ENCODE measurements at places on chromosomes 7 and 10. TPM values are rescaled to one million over a fixed set of nuclear protein-coding genes. Genes with fewer than 3 reads are reported as not detected.

Gene RELN
- 0.03 TPM for total RNA-seq

Gene DYDC2
- total RNA-seq = not detected

DNA sequence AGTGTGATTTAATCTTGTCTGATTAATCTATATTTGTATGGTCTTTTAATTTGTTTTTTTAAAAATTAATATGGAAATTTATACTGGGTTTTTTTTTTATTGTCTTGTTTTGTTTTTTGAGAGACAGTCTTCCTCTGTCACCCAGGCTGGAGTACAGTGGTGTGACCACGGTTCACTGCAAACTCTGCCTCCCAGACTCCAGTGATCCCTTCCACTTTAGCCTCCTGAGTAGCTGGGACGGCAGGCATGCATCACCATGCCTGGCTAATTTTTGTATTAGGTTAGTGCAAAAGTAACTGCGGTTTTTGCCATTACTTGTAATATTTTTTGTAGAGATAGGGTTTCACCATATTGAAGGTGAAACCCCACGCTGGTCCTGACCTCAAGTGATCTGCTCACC is 73.1 kb downstream of the TET1 start:
- no peak for DNase-seq
- H3K36me3 ChIP-seq = peaks cover 16% of the 10 kb centered on the region

Gene GPR37
- total RNA-seq = not detected

- H3K27me3 ChIP-seq = peaks cover 8% of the 10 kb centered on the region
- 0 out of 2 replicates have a peak, but pooled peaks cover 3% of the 10 kb centered on the region for H3K36me3 ChIP-seq
- H3K4me3 ChIP-seq = no peak overlapping the region
- peak; percentile 85 for DNase-seq
Measured at GRCh38 chr7:137642472-137642871, 204.3 kb downstream of the DGKI start.

GRCh38 chr10:123555616-123556015 is 110.5 kb upstream of the GPR26 start:
- peaks cover 10% of the 10 kb centered on the region for H3K27me3 ChIP-seq
- no peak overlapping the region for H3K4me3 ChIP-seq
- no peaks in the 10 kb centered on the region for H3K4me1 ChIP-seq
- no peak overlapping the region for H3K27ac ChIP-seq
- no peaks in the 10 kb centered on the region for H3K36me3 ChIP-seq

Gene PLXDC2
- 0.28 TPM for total RNA-seq

- H3K4me1 ChIP-seq = peaks cover 12% of the 10 kb centered on the region
- H3K27ac ChIP-seq = no peak overlapping the region
- H3K27me3 ChIP-seq = peaks cover 20% of the 10 kb centered on the region
- no peaks in the 10 kb centered on the region for H3K36me3 ChIP-seq
- DNase-seq = no peak
Measured at GRCh38 chr10:84261236-84261915, 16.5 kb downstream of the RGR start.

GRCh38 chr10:15420858-15421257 is 49.8 kb upstream of the FAM171A1 start:
- H3K4me3 ChIP-seq = no peak overlapping the region
- H3K27me3 ChIP-seq = peaks cover 9% of the 10 kb centered on the region
- no peaks in the 10 kb centered on the region for H3K4me1 ChIP-seq
- peaks cover 5% of the 10 kb centered on the region for H3K36me3 ChIP-seq
- H3K27ac ChIP-seq = no peak overlapping the region

Gene ADAM12
- 7.5 TPM for total RNA-seq

Gene FBXL13
- 0.55 TPM for total RNA-seq

Gene SPDYE2
- not detected for total RNA-seq

DNA sequence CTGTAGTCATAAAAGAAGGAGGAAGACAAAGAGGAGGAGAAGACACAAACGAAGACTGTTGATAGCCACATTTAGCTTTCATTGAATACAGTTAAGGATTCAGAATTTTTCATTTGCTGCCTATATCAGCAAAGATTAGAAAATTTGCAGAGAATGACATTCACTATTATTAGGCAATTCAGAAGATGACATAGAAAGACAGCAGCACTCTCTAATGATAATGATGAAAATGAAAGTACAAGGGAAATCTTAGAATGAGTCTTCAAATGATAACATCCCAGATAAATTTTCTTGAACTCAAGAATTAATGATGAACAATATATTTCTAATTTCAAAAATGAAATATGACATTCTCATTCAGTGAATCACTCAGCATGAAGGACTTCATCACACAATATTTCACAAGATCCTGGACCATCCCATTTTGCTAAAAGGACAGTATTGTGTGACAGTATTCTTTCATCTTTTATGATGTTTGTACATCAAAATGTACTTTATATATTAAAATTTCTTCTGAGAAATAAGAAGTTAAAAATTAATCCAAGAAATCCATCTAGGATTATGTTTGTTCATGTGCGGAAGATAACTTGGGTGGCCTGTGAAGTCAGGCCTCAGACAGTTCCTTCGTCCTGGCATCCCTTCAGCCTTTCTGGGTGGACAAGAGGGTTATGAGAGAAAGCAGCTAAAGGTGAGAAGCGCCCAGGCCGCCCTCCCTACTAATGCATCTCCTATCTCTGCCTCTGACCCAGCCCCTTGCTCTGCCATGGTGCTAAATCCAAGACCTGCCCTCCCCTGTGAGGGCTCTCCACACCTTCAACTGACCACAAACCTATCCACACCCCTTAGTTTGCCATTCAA is 47.4 kb upstream of the CAMK2B start:
- peaks cover 26% of the 10 kb centered on the region for H3K4me1 ChIP-seq
- no peaks in the 10 kb centered on the region for H3K27me3 ChIP-seq
- H3K36me3 ChIP-seq = peaks cover 5% of the 10 kb centered on the region
- no peak overlapping the region for H3K4me3 ChIP-seq
- no peak overlapping the region for H3K27ac ChIP-seq

GRCh38 chr10:110057456-110057855 is 49.7 kb downstream of the ADD3 start:
- DNase-seq = peak; percentile 8
- no peaks in the 10 kb centered on the region for H3K27me3 ChIP-seq
- H3K4me1 ChIP-seq = peaks cover 58% of the 10 kb centered on the region
- H3K4me3 ChIP-seq = peak overlapping the region; percentile 44
- peak overlapping the region; percentile 65 for H3K27ac ChIP-seq

Gene CHCHD3
- total RNA-seq = 63.7 TPM

- no peaks in the 10 kb centered on the region for H3K36me3 ChIP-seq
- peak overlapping the region; percentile 68 for H3K4me3 ChIP-seq
- peaks cover 27% of the 10 kb centered on the region for H3K4me1 ChIP-seq
- H3K27me3 ChIP-seq = no peaks in the 10 kb centered on the region
Measured at GRCh38 chr10:50497758-50498157, 126.0 kb downstream of the SGMS1 start.

Gene TMEM184A
- total RNA-seq = 1.6 TPM

DNA sequence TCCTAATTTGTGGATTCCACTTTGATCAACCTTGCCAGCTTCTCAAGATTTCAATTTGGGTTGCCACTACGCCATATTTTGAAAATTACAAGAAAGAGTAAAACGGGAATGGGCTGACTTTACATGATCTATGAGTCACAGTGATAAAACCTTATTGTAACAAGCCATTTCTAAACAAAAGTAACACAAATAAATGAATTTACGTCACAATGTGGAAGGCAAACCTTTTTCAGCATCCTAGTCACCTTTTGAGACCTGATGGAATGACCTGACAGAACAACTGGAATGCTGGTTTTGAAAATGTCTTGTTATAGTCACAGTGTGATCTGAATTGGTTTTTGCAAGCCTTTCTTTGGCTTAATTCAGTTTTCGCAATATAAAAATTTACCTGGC is 85.9 kb downstream of the CDK6 start:
- H3K4me3 ChIP-seq = peak overlapping the region; percentile 54
- H3K36me3 ChIP-seq = peaks cover 50% of the 10 kb centered on the region
- peak overlapping the region; percentile 78 for H3K27ac ChIP-seq
- H3K4me1 ChIP-seq = peaks cover 96% of the 10 kb centered on the region

Gene EVX1
- total RNA-seq = not detected

GRCh38 chr10:123759501-123760031 is 93.4 kb downstream of the GPR26 start:
- H3K36me3 ChIP-seq = no peaks in the 10 kb centered on the region
- no peak overlapping the region for H3K27ac ChIP-seq
- DNase-seq = no peak
- H3K4me1 ChIP-seq = no peaks in the 10 kb centered on the region
- H3K4me3 ChIP-seq = no peak overlapping the region
- peaks cover 17% of the 10 kb centered on the region for H3K27me3 ChIP-seq

Gene HSPA12A
- 19.4 TPM for total RNA-seq

Gene NKX1-2
- not detected for total RNA-seq

Gene TUBAL3
- not detected for total RNA-seq

DNA sequence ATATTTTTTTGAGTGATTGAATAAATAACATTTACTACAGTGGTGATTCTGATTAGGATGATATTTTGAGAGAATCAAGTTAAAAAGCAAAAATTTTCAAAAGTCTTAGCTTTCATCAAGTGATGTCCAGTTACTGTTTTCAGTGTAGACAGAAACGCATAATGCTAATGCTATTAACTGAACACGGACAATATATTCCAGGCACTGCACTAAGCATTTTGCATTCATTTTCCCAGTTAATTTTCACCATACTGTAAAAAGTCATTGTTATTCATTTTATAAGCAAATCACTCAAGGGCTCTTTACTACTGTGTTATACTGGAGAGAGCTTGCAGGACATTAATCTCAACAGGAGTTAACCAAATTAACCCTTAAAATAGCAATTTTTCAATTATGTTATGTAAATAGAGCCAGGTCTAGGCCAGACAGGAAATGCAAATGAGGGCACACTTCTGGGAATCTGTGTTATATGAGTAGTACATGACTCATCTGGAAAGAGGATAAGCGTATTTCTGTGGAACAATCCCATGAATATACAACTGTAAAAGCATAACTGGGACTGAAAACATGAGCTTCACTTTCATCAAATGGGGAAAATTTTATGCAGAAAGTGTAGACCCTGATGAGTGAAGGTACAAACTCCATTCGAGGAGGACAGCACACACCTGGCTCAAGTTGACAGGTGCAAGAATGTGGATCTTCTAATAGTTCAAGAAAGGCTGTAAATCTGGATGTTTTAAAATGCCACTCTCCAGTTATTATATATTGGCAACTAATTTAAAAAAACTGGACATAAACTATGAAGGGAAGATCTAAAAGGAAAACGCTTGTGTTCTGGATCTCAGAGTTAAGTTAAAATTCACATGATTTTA is 75.4 kb downstream of the ANK3 start:
- H3K27ac ChIP-seq = peak overlapping the region; percentile 61
- no peaks in the 10 kb centered on the region for H3K27me3 ChIP-seq
- peak; percentile 57 for DNase-seq
- H3K4me1 ChIP-seq = peaks cover 57% of the 10 kb centered on the region
- H3K36me3 ChIP-seq = no peaks in the 10 kb centered on the region

GRCh38 chr7:29488977-29489376 is 74.7 kb upstream of the PRR15 start:
- 0 out of 2 replicates have a peak, but pooled peaks cover 2% of the 10 kb centered on the region for H3K27me3 ChIP-seq
- H3K4me1 ChIP-seq = peaks cover 30% of the 10 kb centered on the region
- peak overlapping the region; percentile 63 for H3K4me3 ChIP-seq
- peak overlapping the region; percentile 62 for H3K27ac ChIP-seq
- peak; percentile 90 for DNase-seq
- H3K36me3 ChIP-seq = no peaks in the 10 kb centered on the region

- peaks cover 9% of the 10 kb centered on the region for H3K36me3 ChIP-seq
- no peaks in the 10 kb centered on the region for H3K27me3 ChIP-seq
- peak overlapping the region; percentile 77 for H3K27ac ChIP-seq
- peak overlapping the region; percentile 32 for H3K4me3 ChIP-seq
- H3K4me1 ChIP-seq = peaks cover 56% of the 10 kb centered on the region
Measured at GRCh38 chr10:32985775-32986350, 27.8 kb upstream of the ITGB1 start.

DNA sequence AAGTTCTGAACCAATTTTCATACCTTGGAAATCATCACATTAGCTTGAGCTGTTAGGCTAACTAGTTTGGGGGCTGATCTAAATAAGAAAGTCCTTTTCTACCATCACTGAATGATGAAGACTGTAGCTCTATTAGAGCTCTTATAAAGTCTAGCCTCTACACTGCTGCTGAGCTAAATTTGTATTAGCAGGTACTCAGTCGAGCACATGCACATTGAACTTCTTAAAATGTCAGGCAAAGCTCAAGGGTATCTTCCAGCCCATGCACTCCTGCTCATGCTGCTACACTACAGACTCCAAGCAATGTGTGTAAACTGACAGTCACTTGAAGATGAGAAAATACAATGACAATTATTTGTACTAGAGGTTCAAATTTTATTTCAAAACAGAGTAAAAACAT is 158.8 kb upstream of the TMEM229A start:
- H3K4me3 ChIP-seq = no peak overlapping the region
- H3K27ac ChIP-seq = no peak overlapping the region
- no peak for DNase-seq
- H3K36me3 ChIP-seq = no peaks in the 10 kb centered on the region
- H3K4me1 ChIP-seq = no peaks in the 10 kb centered on the region
- H3K27me3 ChIP-seq = no peaks in the 10 kb centered on the region

DNA sequence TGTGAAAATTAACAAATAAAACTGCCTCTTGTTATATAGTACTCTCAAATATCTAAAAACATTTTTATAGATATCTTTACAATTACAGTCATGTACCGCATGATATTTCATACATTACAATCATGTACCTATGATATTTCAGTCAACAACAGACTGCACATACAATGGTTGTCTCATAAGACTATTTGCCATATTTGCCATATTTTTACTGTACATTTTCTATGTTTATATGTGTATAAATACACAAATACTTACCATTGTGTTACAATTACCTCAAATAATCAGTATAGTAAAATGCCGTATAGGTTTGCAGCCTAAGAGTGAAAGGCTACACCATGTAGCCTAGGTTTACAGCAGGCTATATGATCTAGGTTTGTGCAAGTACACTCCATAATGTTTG is 336.0 kb upstream of the PCDH15 start:
- no peaks in the 10 kb centered on the region for H3K4me1 ChIP-seq
- no peak overlapping the region for H3K4me3 ChIP-seq
- DNase-seq = no peak
- no peaks in the 10 kb centered on the region for H3K36me3 ChIP-seq
- H3K27me3 ChIP-seq = no peaks in the 10 kb centered on the region

Gene NUTM2E
- not detected for total RNA-seq

Gene SPDYE3
- not detected for total RNA-seq

- DNase-seq = no peak
- H3K4me3 ChIP-seq = no peak overlapping the region
- no peaks in the 10 kb centered on the region for H3K36me3 ChIP-seq
- H3K27ac ChIP-seq = no peak overlapping the region
Measured at GRCh38 chr10:23016636-23017035, 78.7 kb upstream of the MSRB2 start.

Gene MALRD1
- total RNA-seq = not detected

Gene PIK3AP1
- 0.05 TPM for total RNA-seq

- no peak overlapping the region for H3K4me3 ChIP-seq
- no peak overlapping the region for H3K27ac ChIP-seq
- peaks cover 42% of the 10 kb centered on the region for H3K4me1 ChIP-seq
- H3K27me3 ChIP-seq = no peaks in the 10 kb centered on the region
Measured at GRCh38 chr7:121180436-121181063, 148.2 kb upstream of the WNT16 start.

Gene KIAA1549
- 9.9 TPM for total RNA-seq

Gene PHYHIPL
- not detected for total RNA-seq

Gene HOXA5
- 1.4 TPM for total RNA-seq

Gene ZNF365
- total RNA-seq = 10.5 TPM

Data from HFFc6 (cell line).